ENCODE measurements at places on chromosomes 2 and 18.

DNA sequence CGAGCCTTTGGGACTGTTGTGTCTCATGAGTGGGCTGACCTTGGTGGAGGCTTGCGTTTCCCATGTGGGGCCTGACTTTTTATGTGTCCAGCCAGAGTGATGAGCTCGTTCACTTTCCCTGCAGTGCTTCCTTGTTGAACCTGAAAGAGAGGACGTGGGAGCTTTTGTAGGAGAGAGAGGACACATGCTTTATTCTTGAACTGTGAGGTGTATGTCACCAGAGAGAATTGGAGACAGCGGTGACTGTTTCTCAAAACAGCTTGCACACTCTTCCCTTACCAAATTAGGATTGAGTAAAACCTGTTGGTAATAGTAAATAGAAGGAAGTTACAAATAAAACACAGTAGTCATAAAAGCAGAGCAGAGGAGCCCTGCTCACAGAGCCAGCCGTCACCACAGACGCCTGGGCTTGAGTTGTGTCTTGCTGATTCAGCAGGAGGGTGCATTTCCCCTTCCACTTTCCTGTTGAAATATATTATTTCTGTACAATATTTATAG lies 60.7 kb downstream of the INPP4A start:
- DNase-seq = no peak

DNA sequence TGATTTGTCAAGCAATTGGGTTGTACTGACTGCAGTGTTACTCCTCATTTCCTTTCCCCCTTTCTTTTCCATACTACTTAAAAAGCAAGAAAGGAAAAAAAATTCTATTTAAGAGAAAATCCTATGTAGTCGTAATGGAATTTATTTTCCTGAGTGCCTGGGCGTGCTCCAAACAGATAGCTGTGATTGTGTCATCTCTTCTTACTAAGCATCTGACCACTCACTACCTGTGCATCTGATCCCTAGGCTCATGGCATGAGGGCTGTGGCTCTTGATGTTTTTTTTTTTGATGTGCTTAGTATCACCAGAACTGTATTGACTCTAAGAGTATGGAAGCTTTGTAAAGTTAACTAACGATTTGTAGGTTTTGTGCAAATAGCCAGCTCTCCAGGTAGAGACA lies 19.0 kb downstream of the CRIM1 start:
- no peak for DNase-seq

GRCh38 chr2:155815851-155816250 lies 516.7 kb downstream of the NR4A2 start:
- DNase-seq = peak; percentile 22

DNA sequence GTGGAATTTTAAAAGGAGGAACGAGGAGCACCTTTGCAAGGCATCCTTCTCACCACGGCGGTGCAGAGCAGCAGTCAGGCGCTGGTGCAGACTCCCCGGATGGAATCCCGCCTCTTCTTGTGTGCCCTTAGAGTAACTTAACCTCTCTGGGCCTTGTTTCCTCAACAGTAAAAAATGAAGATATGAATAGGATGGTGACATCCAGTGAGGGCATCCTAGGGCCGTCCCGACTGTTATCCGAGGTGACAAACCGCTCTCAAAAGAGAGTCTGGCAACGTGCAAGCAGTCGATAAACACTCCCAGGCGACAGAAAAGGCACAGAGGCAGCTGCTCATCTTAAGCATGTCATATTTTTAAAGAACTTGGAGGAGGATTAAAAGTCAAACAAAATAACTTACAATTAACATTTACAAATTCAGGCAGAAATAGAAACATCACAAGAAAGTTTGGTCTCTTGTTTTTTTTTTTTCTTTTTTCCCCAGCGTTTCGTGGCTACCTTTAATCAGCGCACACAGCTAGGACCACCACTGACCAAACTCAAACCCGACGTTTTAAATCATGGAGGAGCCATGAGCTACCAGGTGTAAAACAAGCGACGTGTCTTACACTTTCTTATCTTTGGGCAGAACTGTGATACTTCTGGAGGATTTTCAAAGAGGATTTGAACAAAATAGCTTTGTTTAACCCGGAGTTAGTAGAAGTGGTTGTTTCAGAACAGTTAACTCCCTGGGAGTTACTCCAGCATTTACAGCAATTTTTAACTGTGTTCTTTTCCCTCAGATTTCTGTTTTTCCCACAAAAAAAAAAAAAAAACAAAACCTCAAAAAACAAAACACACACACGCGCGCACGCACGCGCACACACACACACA lies 2.1 kb downstream of the MBP start:
- no peak for DNase-seq

DNA sequence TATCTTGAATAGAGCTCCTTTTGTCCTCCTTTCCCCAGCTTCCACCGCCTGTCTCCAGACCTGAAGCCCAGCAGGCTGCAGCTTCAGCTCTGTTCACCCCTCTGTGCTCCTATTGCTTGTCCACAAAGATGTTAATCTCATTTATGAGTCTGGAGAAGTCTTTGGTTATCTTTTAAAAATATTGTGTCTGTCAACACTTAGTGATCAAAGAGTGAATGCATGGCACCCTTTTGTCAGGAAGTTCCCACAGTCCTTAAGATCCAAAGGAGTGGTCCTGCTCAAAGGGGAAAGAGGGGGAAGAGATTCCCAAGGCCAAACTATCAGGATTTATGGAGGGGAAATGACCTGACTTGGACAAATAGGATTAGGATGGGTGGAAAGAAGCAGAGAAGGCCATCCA lies 118.9 kb downstream of the ACAA2 start:
- no peak for DNase-seq

DNA sequence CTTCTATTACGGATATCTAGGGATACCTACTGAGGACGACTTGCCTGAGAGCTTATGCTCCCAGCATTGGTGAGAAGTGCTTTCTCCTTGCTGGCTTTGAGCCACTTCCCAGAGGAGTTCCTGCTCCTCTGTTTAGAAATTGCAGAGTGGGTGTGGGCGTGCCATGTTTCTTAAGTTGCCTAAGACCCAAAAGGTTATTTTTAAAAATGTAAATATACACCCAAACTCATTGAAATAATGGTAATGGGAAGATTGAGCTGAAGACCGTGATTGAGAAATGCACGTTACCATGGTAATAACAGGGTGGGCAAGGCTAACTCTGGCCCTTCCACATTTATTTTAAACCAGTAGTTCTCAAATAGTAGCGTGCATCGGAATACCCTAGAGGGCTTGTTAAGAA lies 17.2 kb upstream of the TMEM200C start:
- DNase-seq = no peak

DNA sequence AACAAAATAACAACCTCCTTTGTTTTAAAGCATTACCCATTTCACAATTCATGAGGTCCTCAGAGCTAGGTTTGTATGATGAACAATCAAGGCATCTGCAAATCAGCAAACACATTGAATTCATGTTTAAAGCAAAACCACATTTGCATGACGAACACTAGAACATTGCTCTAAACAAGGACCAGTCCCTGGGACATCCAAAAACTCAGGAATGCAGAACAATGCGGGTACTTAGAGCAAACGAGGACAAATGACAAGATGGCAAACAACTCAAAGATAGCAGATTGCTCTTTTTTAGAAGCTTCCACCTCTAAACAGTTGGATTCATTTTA lies 45.7 kb upstream of the RALBP1 start:
- no peak for DNase-seq

- DNase-seq = no peak
Observed at GRCh38 chr18:13640266-13640860, 86.0 kb downstream of the FAM210A start.

DNA sequence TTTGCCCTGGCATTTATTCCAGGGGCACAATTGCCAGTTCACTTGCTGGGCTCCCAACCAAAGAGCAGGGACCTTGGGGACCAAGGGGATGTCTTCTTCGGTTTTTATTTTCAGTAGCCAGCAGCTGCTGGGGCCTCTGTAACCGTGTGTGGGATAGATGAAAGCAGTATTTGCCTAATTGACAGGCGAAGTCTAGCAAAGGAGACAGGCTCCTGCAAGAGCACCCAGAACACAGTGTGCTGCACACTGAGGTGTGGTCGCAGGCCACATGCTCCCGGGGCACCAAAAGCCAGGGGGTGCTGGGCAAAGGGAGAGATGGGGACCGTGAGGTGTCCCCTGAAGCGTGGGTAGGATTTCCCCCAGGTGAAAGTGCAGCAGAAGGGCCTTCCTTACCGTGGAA lies 5.3 kb downstream of the SAG start:
- no peak for DNase-seq

- no peak for DNase-seq
Observed at GRCh38 chr2:148614322-148615049, 30.1 kb upstream of the EPC2 start.

DNA sequence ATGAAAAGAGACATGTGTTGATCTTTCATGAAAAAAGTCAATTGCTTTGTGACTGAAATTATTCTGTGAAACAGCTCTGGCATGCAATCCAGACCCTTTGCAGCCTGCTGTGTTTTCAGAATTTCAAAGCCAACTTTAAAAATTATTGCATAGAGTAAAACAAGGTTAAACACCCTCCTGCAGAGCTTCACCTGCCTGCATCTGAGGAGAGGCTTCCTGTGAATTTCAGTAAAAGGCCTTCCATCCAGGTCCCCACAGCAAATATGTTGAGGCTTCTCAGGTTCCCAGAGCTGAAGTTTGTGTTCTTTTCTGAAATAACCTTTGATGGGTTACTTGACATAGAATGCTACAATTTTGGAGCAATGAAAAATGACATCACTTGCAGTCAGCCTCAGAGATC lies 4.1 kb downstream of the XIRP2 start:
- no peak for DNase-seq

GRCh38 chr2:2698182-2699120 lies 367.4 kb upstream of the MYT1L start:
- peak; percentile 82 for DNase-seq
